ENCODE measurements at places on chromosomes 6 and 20.

- DNase-seq: peak; percentile 71
These were observed 10.9 kb downstream of the ABT1 start for GRCh38 chr6:26607434-26608230.

- DNase-seq: no peak
These were observed 59.0 kb downstream of the AFG1L start for GRCh38 chr6:108353853-108354252.

DNA sequence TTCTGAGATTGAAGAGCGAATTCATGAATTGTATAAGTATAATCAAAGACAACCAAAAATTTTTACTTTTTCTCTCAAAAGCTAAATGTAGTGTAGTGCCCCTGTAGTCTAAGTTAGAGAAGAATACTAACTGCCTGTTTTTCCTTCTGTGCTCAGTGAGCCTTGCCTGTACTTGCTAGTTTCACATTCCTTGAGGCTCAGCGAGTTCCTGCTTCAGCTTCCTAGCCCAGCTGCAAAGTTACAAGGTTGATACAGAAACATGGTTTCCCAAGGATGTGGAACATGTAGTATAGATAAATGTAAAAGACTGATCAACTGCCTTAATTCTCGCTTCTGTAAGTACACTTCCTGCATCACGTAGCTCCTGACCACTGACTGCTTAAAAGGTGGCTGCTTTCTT is 33.1 kb upstream of the SEC63 start:
- no peak for DNase-seq

DNA sequence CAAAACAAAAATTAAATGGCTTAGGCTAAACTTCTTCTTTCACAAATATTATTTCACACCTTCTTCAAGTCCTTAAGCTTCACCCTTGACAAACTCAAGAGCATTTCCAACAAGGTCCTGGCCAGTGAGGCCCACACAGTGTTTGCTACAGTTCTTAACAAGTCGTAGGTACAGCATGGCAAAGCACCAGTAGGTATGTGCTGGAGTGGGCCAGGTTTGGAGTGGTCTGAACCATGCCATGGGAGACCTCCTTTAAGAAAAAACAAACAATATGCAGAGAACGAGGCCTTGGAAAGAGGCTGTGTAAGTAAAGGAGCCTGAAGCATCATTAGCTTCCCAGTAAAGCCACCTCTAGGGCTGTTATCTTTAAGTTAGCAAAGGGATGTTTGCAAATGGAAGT is 154.3 kb upstream of the SNX9 start:
- DNase-seq: no peak

- DNase-seq: no peak
These were observed 472.9 kb downstream of the PREX1 start for GRCh38 chr20:48354903-48355302.

DNA sequence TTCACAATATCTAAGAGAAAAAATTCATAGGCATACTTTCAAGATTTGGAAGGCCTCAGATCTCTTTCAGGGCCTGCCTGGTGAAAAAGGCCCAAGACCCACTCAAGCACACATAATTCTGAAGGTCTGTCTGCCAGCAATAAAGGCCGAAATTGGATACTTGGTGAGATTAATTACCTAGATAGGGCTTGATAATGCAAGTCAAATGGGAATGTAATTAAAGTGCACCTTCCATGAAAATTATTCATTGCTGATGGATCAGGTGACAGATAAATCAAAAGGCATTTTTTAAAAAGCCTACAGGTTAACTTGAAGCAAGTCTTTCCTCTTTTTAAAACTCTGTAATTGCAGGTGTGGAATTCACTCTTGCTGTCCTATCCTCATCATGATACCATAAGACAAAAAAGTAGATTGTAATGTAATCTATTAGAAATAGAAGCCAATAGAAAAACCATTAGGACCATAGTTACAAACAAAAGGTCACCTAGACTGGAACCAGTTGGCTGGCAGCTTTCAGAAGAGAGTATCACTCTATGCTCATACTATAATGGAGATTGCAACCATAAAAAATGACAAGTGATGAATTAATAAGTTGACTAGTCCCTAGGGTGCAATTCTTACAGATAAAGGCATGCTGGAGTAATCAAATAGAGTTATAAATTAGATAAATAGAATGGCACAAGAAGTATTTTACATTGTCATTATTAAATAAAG is 77.3 kb downstream of the EPHA7 start:
- no peak for DNase-seq

DNA sequence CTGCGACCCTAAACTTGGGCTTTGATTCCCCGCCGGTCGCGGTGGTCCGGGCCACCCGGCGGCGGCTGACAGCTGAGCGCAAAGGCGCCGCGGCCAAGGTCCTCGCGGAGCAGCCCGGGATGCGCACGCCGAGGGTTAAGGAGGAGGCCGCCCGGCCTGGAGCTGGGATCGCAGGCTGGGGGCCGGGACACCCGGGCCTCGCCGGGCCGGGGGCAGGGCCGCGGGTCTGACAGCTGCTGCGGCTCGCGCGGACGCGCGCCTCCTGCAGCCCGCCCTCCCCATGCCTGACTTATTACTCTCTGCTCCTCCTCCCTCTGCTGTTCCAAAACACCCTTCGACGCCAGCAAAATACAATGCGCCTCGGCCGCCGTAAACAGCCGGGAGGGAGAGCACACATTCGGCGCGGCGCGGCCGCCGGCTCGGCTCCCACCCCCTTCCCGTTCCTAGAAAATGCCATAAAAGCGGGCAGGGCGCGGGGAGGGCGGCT is 746 bp downstream of the BACH2 start:
- DNase-seq: peak; percentile 56

DNA sequence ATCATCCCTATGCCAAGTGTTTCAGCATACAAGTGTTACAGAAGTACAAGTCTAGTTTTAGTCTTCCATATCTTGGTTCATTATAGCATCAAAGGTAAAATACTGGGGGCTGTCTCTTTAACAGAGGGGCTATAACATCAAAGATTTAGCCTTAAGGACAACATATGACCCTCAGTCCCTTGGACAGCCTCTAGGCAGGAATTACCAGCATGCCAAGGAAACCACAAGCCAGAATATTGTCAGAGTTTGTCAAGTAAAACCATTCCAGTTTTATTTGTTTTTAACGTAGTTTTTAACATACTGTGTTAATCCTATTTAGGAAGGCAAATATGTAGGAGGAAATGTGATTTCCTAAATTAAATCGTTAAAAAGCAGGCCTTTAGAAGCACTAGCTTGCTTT is 18.6 kb downstream of the ZKSCAN8 start:
- no peak for DNase-seq

DNA sequence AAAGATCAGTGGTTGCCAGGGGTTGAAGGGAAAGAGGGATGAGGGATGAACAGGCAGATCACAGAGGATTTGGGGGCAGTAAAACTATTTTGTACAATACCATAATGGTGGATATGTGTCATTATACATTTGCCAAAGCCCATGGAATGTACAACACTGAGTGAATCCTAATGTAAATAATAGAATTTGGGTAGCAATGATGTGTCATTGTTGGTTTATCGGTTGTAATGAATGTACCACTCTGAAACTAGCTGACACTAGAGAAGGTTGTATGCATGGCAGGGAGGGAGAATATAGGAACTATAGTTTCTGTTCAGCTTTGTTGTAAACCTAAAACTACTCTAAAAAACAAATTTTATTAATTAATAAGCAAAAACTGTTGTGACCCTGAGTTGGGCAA is 17.8 kb upstream of the ASF1A start:
- no peak for DNase-seq

- DNase-seq: no peak
These were observed 109.1 kb downstream of the C6orf58 start for GRCh38 chr6:127686084-127686483.

GRCh38 chr20:1776681-1777475 is 118.3 kb upstream of the SIRPA start:
- peak; percentile 89 for DNase-seq

GRCh38 chr6:138526822-138527235 is 27.5 kb upstream of the NHSL1 start:
- DNase-seq: no peak

GRCh38 chr6:35147026-35147425 is 5.9 kb upstream of the TCP11 start:
- no peak for DNase-seq

GRCh38 chr6:70985156-70985555 is 28.3 kb upstream of the B3GAT2 start:
- DNase-seq: no peak

DNA sequence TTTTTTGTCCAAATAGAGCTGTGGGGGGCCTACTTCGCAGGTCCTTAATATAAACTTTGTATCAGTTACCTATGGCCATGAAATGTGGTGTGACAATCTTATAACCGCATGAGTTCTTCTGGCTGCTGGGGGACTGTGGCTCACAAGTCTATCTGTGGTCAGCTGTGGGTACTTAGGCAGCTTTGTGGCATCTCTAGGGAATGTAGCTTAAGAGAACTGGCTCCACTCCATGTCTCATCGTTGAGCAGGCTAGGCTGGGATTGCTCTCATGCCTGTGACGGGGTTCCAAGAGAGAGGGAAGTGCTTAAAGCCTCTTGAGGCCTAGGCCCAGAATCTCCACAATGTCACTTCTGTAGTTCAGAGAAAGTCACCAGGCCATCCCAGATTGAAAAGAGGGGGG is 140.5 kb downstream of the BTBD3 start:
- no peak for DNase-seq

- no peak for DNase-seq
These were observed 83.8 kb downstream of the GCLC start for GRCh38 chr6:53461041-53461656.

GRCh38 chr6:35035481-35036030 is 105.6 kb downstream of the TCP11 start:
- no peak for DNase-seq

DNA sequence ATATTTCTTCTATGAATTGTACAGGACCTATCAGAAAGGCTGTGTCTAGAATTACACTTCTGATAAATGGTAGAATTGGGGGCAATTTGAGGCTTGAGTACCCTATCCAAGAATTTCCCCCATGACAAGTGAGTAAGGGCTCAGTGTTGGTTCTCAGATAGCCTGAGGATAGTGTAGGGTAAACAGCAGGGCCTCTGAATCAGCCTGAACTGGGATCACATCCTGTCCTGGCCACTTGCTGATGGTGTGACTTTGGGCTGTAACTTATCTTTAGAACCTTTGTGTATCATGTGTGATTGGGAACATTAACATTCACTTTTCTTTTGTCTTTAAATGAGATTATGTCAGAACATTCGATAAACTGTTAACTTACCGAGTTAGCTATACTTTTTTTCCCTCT is 151.0 kb downstream of the CLIC5 start:
- no peak for DNase-seq

DNA sequence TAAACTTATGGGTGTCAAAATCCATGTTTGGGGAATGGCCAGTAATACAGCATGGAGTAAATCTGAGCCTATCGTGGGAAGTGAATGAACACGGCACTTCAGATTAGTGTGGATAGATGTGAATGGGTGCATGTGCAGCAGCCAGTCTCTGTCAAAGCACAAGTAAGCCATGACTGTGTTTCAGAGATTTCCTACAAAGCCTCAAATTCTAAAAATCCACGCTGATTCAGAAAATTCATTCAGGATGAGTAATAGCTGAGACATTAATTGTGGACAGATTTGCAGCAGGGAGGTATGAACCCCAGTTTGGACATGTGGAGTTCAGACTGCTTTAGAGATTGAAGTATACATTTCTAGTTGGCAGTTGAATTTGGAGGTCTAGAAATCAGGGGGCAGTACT is 115.1 kb downstream of the QKI start:
- DNase-seq: no peak

GRCh38 chr6:64415926-64416325 is 780.3 kb downstream of the PHF3 start:
- DNase-seq: no peak

- DNase-seq: no peak
These were observed 1.8 kb downstream of the ADAM33 start for GRCh38 chr20:3679749-3680700.

- no peak for DNase-seq
These were observed 46.6 kb upstream of the HIVEP1 start for GRCh38 chr6:11965499-11965898.

GRCh38 chr6:90895299-90896074 is 308.6 kb upstream of the MAP3K7 start:
- DNase-seq: no peak

DNA sequence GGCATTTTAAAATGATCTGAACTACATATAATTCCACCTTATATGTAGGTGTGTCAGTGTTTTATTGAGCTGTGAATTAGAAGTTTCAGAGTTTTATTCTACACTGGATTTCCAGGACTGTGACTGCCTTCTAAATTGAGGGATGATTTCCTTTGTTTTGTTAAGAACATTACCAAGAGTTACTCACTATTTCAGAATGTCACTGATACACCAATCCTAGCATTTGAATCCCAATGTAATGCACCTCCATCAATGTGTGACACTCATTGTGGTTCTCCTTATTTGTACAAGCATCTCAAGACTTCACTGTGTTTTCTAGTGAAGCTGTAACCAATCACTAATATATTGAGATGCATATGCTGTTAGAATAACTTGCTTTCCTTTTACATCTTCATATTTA is 86.8 kb downstream of the PLCB1 start:
- no peak for DNase-seq
